ENCODE measurements at places on chromosomes 1 and 21. TPM values are rescaled to one million over a fixed set of nuclear protein-coding genes. Genes with fewer than 3 reads are reported as not detected.

The SETD4 gene
- 15.9 TPM for total RNA-seq

The SLC9C2 gene
- total RNA-seq: not detected

The ELF3 gene
- under 0.01 TPM for total RNA-seq

The LHX8 gene
- total RNA-seq: not detected

The LDLRAD2 gene
- total RNA-seq: not detected

The NHLH1 gene
- total RNA-seq: under 0.01 TPM
